ENCODE measurements at places on chromosomes 7 and 10.

DNA sequence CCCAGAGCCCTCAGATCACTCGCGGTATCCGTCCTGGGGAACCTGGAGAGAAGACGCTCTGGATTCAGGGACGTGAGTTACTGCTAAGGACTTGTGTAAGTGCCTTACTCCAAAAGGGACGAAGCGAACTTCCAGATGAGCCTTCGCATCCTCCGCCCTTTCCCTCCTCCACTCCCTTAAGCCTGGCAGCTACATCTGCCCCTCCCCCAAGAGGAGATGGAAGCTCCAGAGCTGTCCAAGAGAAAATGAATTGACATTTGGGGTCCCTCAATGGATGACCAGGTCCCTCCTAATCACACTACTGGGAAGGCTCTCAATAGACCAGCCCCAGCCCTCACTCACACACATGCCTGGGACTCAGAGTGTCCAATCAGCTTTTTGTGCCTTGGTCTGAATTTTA, 31.3 kb upstream of the GDF10 start:
- no peak for DNase-seq

DNA sequence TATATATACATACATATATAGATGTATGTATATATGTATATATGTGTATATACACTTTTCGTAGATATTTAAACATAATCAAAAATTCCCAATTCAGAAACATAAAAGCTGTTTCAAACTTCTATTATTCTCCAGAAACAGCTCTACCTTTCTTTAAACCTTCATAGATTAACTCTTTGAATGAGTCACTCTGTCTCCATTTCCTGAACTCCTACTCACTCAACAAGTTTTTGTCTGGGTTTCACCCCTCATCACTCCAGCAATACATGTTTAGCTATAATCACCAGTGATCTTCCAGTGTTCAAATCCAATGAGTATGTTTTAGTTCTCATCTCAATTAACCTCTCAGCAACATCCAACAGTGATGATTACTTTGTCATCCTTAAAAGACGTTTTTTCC, 9.6 kb downstream of the DGKB start:
- no peak for DNase-seq

- DNase-seq, result no peak
Observed at GRCh38 chr10:119656760-119657159, 5.6 kb downstream of the BAG3 start.

DNA sequence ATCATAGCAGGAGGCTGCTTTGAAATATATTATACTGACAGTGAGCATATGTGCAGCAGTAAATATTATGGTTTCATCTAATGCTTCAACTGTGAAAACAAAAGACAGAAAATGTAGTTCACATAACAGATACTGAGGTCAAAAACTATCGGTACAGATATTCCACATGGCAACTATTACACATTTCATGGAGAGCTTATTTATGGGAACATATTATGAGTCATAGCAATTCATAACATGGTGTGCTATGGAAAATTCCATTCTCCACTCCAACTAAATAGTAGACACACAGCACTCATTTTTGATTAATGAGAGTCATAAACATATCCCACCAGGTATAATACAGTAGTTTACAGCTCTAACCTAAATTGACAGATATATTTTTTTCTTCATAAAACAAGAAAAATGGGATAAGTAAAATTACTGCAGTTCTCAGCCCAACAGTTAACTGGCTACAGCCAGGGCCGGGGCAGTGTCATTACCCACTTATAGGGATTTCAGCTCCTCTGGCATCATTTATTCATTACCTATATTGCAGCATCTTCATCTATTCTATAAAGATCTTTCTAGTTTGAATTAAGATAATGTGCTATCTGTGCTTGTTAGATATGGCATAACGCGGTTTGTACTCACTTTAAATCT, 475.6 kb upstream of the KLF6 start:
- no peak for DNase-seq

GRCh38 chr7:19378345-19378714, 233.1 kb upstream of the FERD3L start:
- no peak for DNase-seq

- DNase-seq, result no peak
Observed at GRCh38 chr7:112360681-112361080, 89.6 kb upstream of the IFRD1 start.

GRCh38 chr10:112951359-112952281, 1.6 kb downstream of the TCF7L2 start:
- DNase-seq, result peak; percentile 29

DNA sequence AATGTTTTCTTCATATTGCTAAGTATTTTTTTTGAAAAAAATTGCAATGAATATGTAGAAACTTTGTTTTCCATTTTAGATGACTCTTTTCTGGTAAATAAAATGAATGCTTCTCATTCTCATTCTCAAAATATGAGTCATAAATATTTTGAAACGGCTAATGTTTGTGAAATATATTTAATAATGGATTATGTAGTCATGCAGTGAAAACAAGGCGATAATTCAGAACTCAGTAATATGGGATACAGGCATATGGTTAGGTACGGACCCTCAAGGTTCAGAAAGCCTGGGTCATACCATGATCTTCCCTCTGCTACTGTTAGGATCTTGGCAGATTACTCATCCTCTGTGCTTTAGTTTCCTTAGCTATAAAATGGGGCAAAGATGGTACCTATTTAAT, 46.2 kb upstream of the SLC39A12 start:
- no peak for DNase-seq

GRCh38 chr10:111004016-111004415, 72.8 kb upstream of the ADRA2A start:
- no peak for DNase-seq

GRCh38 chr10:102593074-102593803, 51.0 kb upstream of the TRIM8 start:
- peak; percentile 64 for DNase-seq

DNA sequence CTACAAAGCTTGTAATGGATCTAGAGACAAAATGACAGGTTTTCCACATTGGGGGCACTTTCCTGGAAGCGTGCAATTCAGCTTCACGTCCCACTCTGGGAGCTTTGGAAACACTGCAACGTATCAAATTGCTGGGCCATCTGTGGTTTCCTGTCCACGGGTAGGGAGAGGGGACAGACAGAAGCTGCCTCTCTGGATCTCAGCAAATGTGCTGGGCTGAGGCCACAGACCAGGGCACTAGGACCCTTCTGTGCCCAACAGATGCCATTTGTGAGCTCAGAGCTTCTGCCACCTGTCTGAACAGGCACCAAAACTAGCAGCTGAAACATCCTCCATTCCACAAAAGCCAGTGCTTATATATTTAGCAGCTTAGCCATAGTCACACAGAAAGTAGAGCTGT, 40.9 kb upstream of the FRMD4A start:
- DNase-seq, result no peak

- DNase-seq, result no peak
Observed at GRCh38 chr7:68767462-68767861, 830.8 kb upstream of the AUTS2 start.

DNA sequence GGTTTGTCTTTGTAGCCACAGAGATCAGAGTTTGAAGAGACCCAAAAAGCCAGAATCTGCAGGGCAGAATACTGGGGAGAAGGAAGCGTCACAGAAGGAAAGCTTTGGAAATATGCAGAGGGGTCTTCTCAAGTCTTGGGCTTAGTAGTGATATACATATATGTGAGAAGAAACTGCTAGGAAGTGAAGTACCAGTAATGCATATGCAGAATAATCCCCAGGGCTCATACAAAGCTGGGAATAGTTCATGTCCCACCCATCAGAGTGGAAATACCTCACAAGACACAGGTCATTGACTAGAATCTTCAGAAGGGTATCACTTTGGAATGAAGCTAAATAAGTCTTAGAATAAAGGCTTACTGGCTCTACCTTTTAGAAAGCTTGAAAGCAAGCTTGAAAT, 39.6 kb downstream of the C10orf71 start:
- DNase-seq, result no peak

- DNase-seq, result no peak
Observed at GRCh38 chr7:113209449-113210203, 91.3 kb upstream of the SMIM30 start.

GRCh38 chr10:110919349-110919931, at the start of gene SHOC2:
Gene SHOC2 (plus strand): TSS chr10:110919604. CDS start chr10:110964359, 44,755 bp downstream.
- DNase-seq, result peak; percentile 96

GRCh38 chr10:24503461-24504320, 220.0 kb downstream of the ARHGAP21 start:
- DNase-seq, result peak; percentile 50

All from urothelium cell line (cell line).